ENCODE measurements at places on chromosomes 5 and 9. TPM values are rescaled to one million over a fixed set of nuclear protein-coding genes. Genes with fewer than 3 reads are reported as not detected.

- no peak for DNase-seq
- no peak overlapping the region for H3K27ac ChIP-seq
- no peaks in the 10 kb centered on the region for H3K36me3 ChIP-seq
- no peak overlapping the region for H3K4me3 ChIP-seq
- no peaks in the 10 kb centered on the region for H3K27me3 ChIP-seq
- H3K4me1 ChIP-seq, result no peaks in the 10 kb centered on the region
Measured at GRCh38 chr9:92911511-92912475, 34.0 kb upstream of the ZNF484 start.

DNA sequence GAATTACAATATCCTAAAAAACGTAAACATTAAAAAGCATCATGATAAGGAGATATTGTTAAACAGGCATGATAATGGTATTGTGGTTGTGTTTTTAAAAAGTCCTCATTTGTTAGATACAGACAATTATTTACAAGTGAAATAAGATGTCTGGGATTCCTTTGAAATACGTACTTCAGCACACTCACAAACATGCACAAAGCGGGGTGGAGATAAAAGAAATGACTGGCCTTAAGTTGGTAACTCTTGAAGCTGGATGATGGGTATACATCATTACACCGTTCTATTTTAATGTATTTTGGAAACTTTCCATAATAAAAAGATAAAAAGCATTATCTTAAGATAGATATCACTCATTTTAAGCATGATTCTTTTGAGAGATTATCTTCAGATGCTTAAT, 1.0 kb downstream of the FAM200C start:
- no peak for DNase-seq
- H3K36me3 ChIP-seq, result peaks cover 2% of the 10 kb centered on the region
- no peaks in the 10 kb centered on the region for H3K27me3 ChIP-seq

- H3K4me1 ChIP-seq, result no peaks in the 10 kb centered on the region
- DNase-seq, result no peak
- H3K4me3 ChIP-seq, result no peak overlapping the region
- no peak overlapping the region for H3K27ac ChIP-seq
- H3K27me3 ChIP-seq, result no peaks in the 10 kb centered on the region
- H3K36me3 ChIP-seq, result no peaks in the 10 kb centered on the region
Measured at GRCh38 chr5:152388610-152389009, 16.5 kb downstream of the NMUR2 start.

GRCh38 chr9:116030517-116030916, 123.1 kb upstream of the PAPPA start:
- H3K27ac ChIP-seq, result no peak overlapping the region
- no peak for DNase-seq
- no peak overlapping the region for H3K4me3 ChIP-seq
- no peaks in the 10 kb centered on the region for H3K4me1 ChIP-seq
- no peaks in the 10 kb centered on the region for H3K36me3 ChIP-seq

DNA sequence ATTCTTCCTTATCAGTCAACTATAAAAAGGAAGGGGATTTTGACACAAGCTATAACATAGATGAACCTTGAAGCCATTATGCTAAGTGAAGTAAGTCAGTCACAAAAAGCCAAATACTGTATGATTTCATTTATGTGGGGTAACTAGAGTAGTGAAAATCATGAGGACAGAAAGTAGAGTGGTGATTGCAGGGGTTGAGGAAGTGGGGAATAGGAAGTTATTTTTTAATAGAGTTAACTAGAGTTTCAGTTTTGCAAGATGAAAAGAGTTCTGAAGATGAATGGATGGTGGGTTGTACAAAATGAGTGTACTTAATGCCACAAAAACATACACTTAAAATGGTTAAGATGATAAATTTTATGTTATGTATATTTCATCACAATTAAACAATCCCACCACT, 65.4 kb upstream of the FAM174A start:
- no peaks in the 10 kb centered on the region for H3K27me3 ChIP-seq
- H3K4me3 ChIP-seq, result no peak overlapping the region
- H3K27ac ChIP-seq, result no peak overlapping the region
- H3K36me3 ChIP-seq, result no peaks in the 10 kb centered on the region
- DNase-seq, result no peak

DNA sequence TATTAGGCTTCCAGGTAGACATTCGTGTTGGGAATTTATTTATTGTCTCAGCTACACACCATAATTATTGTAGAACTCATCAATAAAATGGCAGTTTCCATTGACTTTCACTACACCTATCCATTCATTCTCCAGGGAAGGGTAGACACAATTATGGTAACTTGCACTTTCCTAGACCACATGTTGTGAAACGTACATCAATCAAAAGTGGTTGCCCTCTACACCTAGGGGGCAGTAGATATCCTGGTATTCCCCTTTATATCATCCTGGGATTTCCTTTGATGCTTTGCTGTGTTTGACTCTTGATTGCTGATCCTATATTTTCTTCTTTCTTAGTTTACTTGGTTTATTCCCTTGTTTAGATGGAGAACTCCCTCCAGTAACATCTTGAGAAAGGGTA, 47.9 kb downstream of the ADGRV1 start:
- DNase-seq, result no peak
- no peaks in the 10 kb centered on the region for H3K4me1 ChIP-seq
- H3K27ac ChIP-seq, result no peak overlapping the region
- H3K4me3 ChIP-seq, result no peak overlapping the region
- no peaks in the 10 kb centered on the region for H3K36me3 ChIP-seq
- peaks cover 2% of the 10 kb centered on the region for H3K27me3 ChIP-seq

- H3K36me3 ChIP-seq, result no peaks in the 10 kb centered on the region
- no peaks in the 10 kb centered on the region for H3K4me1 ChIP-seq
- H3K4me3 ChIP-seq, result no peak overlapping the region
- DNase-seq, result no peak
- H3K27me3 ChIP-seq, result no peaks in the 10 kb centered on the region
Measured at GRCh38 chr5:64963278-64963677, 194.5 kb downstream of the CWC27 start.

DNA sequence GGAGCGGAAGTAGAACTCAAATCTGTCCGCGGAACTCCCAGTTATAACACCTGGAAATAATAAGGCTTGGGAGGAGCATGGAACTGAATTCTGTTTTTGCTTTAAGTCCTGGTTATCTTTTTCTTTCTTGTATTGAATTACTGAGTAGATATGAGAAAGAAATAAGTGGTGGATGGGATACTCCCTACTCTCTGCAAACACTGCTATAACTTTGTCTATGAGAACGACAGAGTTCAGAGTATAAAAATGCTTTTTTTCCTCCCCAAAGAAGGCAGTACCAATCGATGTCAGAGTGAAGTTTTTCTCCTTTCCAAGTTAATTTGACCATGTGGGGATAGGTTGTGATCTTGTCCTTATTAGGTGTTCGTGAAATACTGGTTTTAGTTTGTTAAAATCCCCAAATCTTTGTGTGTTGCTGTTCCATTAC, 1.2 kb downstream of the RIC1 start:
- no peak for DNase-seq
- H3K4me1 ChIP-seq, result no peaks in the 10 kb centered on the region
- no peak overlapping the region for H3K27ac ChIP-seq

DNA sequence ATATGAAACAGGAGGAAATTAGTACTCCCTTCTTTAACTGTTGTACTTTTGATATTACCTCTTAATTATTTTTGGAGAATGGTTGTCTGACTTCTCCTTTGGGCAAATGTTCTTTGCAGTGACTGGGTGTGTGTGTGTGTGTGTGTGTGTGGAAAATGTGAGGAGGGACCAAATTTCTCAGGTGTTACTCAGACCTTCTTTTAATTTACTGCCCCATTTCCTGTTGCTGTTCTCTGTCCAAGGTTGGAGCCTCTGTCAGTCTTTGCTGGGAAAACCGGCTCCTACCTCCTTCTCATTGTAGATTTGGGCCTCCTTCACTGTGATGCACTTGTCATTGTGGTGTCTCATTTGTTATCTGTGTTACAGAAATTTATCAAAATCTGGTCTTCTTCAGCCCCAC, 68.4 kb downstream of the PBX3 start:
- H3K27ac ChIP-seq, result no peak overlapping the region
- H3K27me3 ChIP-seq, result no peaks in the 10 kb centered on the region
- H3K4me1 ChIP-seq, result no peaks in the 10 kb centered on the region

DNA sequence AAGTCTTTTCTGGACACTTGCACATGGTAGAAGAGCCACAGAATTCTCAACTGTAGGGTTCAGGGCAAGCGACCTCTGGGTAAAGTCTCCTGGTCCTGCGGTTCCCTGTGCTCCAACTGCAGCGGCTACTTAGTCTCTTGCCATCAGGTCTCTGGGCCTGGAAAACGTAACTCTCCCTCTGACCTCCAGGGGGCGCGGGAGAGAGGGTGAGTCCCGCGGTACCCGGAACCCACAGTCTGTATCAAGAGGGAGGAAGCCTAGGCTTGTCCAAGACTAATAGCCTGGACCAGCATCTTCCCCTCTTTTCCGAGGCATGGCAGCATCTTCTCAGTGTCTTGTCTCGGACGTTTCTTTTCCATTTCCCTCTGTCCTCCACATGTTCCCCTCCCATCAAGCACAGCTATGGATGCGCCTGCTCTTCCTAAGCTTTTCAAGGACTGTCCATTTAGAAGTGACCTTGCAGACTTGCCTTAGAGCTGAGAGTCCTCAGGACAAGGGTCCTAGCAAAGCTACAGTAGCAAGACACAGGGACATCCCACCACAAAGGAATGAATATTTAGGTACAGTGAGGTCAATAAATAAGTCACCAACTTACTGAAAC, 59.3 kb downstream of the FSTL4 start:
- no peak overlapping the region for H3K27ac ChIP-seq
- H3K4me1 ChIP-seq, result no peaks in the 10 kb centered on the region
- no peaks in the 10 kb centered on the region for H3K36me3 ChIP-seq
- no peak overlapping the region for H3K4me3 ChIP-seq
- DNase-seq, result peak; percentile 60
- peaks cover 2% of the 10 kb centered on the region for H3K27me3 ChIP-seq

The SCGB3A2 gene
- total RNA-seq, result not detected

The ADGRV1 gene
- 0.62 TPM for total RNA-seq

The POLE3 gene
- total RNA-seq, result 25.2 TPM

The STPG3 gene
- not detected for total RNA-seq

The CYLC2 gene
- not detected for total RNA-seq

The ADAMTS16 gene
- total RNA-seq, result 0.81 TPM

The SDHA gene
- 89.4 TPM for total RNA-seq

The ARHGEF28 gene
- 18.0 TPM for total RNA-seq
